ENCODE measurements at places on chromosomes 3 and 15.

DNA sequence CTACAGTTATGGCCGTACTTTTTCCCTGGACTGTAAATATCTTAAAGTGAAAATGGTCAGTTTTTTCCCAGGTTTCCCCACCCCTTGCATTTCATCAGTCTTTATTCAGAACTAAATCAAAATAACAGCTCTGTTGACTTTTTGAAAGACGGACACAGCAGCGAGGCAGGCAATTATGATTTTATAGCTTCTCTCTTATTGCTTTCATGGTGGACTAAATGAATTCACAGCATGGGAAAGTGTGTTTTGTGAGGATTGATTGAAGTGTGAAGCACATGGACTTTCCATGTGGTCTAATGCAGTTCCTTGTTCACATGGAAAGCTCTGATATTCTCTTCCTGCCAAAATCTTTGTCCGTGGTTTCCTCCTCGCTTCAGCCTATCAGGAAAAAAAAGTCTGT lies 268.7 kb upstream of the ARL6 start:
- no peak for DNase-seq

DNA sequence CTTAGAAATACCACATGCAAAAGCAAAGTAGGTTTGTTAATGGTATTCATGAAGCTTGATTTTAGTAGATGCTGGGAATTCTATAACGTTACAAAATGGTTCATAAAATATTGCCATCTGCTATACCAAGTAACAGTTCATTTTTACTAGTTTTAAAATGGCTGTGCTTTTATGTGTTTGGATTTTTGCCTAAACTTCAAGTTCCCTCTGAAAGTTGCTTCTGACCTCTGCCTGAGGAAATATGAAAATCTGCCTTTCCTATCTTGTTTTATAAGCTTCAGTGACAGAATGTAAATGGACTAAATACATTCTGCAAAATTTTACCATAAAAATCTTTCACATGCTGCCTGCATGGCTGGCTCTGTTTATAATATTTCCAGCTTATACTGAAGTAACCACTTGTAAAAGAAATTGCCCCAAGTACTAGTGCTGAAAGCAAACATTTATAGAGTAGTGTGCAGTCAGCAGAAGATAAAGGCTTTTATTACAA lies 560.7 kb upstream of the ROBO2 start:
- no peak for DNase-seq

DNA sequence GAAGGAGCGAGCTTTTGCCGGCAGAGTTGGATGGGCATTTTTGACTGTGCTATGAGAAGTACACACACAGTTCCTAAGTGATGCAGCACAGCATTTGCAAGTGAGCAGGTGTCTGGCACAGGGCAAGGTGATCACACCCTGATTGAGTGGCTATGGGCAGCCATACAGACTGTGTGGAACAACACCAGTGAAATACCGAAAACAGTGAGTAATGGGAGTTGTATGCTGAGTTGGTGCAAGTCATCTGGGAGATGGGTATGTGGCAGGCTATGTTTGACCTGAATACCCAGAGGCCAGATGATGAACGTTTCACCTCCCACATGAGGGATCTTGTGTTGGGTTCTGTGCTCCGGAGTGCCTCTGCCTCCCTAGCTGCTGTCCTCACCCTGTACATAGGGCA lies 53.5 kb upstream of the TIPARP start:
- no peak for DNase-seq

- DNase-seq, result no peak
Observed at GRCh38 chr3:128266453-128266852, 113.2 kb downstream of the EEFSEC start.

- no peak for DNase-seq
Observed at GRCh38 chr15:81983497-81983896, 62.3 kb downstream of the MEX3B start.

GRCh38 chr15:48402427-48403177 lies 71.4 kb downstream of the DUT start:
- DNase-seq, result no peak

DNA sequence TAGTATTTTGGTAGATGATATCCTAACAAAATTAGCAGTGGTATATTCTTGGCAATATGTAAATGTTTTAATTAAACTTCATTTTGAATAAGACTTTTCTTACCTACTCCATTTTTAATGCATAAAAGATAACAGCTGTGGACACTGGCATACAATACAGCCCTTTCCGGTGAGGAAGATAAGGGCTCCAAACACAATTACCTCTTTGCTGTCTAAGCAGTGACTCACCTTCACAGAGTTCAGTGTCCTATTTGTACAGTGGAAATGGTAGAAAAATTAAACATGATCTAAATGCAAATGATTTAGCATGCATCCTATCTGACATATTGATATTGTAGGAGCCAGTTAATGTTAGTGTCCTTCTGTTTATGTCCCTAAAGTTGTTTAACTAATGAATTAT lies 969.4 kb downstream of the PLOD2 start:
- DNase-seq, result no peak
